CD4-positive, alpha-beta T cell treated with Interleukin-4 for 1 hour (primary cell): ENCODE measurements at places on chromosomes 12 and 14.

DNA sequence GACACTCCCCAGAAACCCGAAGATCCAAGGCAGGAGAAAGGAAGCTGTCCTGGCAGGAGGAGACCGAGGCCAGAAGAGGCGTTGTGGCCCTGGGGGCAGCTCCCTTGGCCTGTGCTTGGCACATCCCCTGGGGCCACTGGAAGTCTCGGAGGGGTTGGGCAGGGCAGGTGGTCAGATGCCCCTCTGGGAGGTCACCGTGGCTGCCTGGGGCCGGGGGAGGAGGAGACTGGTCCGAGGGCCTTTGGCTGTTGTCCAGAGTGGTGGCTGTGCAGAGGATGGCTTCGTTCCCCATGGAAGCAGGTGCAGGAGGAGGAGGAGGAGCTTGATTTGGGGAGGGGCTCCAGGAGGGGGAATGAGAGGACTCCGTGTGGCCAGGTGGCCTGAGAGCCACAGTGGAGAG lies 3.3 kb upstream of the NUDT14 start:
- no peak for DNase-seq

DNA sequence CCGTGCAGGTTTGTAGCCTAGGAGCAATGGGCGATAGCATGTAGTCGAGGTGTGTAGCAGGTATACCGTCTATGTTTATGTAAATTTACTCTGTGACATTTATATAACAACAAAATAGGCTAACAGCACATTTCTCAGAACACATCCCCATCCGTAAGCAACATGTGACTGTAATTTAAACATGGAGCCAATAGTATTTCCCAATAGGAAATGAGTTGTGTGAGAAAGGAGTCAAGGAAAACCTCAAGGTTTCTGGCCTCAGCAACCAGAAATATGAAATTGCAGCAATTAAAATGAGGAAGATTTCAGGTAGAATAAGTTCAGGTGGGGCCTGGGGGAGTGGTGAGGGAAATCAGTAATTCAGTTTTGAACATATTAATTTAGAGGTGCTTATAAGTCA lies 136.0 kb downstream of the MSRB3 start:
- DNase-seq = no peak

GRCh38 chr14:49056021-49056420 lies 530.2 kb downstream of the RPS29 start:
- DNase-seq = no peak

DNA sequence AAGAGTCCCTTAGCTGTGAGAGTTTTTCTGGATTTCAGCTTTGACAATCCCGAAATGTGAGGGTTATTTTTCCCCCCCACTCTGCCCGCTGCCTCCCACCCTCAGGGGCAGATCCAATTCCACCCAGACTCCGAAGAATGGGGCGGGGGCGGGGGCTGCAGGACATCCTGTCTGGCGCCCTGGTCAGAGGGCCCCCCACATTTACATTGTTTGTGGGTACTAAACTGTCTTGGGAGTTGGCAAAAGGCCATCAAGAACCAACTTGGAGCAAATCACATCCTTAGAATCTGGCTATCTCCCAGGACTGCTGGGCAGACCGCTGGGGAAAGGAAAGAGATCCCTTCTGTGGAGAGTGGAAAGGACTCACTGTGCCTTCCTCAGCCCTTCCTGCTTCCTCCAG lies 2.4 kb downstream of the EMP1 start:
- no peak for DNase-seq

DNA sequence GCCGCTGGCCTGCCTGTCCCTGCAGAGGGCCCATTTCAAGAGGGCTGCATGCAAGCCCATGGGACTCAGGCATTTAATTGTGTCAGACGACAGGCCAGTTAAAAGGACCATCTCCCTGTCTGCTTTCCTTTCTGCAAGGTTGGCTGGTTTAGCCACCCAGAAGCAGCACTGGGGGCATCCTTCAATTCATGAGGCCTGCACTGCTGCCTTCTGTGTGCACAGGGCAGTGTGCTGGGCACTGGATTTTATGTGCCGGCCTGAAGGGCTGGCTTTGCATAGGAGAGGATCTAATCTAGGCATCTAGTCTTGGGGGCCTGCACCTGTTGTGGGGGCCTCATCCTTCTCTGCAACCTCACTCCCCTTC lies 114.1 kb upstream of the FKBP4 start:
- DNase-seq = no peak

DNA sequence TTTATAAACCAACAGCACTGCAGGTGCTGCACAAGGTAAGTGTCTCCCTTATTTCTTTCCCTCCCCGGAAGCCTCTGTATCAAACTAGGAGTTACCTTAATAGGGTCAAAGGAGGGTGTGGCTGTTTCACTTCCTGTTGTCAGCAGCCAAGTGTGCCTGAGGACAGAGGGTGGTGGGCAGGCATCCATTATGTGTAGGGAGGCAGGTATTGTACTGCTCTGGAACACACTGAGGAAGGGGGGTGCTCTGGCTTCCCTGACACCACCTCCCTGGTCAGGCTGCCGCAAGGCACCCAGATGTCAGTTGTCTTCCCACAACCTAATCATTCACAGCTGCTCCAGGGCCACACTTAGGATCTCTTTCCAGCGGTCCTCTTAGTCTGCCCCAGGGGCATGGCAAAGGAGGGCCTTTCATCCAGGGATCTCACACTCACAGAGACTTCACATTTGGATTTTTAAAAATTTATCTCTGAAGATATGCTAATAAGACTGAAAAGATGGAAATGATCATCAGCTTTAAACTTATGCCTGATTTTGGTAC lies 132.0 kb upstream of the ARHGAP5 start:
- DNase-seq = peak; percentile 59

DNA sequence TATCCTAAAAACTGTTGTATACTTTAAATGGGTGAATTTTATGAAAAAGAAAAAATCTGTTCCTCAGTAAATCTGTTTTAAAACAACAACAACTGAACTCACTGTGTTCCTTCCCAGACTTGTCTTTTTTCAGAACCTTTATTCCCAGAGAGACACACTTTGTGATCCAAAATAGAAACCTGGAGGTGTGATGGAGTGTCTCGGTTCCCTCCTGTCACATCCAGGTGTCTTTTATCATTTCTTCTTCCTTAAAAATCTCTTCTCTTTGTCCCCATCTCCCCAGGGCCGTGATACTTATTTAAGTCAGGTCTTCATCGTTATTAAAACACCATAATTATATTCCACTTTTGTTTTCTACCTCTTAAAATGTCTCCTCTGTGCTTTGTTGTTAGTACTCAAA lies 76.2 kb upstream of the EVL start:
- no peak for DNase-seq

GRCh38 chr14:22588526-22589095 lies 413 bp downstream of the DAD1 start:
- DNase-seq = peak; percentile 69

DNA sequence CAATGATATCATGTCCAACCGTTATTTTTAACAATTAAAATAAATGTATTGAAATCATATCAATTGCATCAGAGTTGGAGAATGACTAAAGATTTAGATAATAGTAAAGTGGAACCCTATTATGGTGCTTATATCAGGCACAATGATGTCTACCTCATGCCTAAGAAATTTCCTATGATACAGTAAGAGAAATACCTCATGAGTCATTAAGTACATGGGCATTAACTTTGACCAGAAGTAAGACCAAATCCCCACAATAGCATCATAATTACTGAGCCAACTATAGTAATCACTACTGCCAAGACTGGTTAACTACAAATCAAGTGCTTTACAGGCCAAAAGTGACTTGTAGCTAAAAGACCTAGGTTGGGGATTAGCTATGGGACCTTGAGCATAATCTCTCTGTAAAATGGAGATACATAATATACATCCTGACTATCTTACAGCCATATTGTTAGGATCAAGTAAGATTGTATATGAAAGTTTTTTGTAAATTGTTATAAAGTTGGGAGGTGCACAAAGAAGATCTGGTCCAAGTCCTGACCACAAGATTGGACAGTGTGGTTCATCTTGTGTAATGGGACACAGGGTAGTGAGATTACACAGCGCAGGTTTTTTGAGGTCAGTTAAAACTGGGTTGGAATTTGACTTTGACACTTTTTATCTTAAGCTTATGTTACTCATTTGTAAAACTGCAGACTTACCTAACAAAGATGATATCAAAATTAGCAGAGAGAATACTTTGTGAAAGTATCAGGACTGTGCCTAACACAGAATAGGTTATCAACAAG lies 60.5 kb downstream of the ERGIC2 start:
- no peak for DNase-seq

DNA sequence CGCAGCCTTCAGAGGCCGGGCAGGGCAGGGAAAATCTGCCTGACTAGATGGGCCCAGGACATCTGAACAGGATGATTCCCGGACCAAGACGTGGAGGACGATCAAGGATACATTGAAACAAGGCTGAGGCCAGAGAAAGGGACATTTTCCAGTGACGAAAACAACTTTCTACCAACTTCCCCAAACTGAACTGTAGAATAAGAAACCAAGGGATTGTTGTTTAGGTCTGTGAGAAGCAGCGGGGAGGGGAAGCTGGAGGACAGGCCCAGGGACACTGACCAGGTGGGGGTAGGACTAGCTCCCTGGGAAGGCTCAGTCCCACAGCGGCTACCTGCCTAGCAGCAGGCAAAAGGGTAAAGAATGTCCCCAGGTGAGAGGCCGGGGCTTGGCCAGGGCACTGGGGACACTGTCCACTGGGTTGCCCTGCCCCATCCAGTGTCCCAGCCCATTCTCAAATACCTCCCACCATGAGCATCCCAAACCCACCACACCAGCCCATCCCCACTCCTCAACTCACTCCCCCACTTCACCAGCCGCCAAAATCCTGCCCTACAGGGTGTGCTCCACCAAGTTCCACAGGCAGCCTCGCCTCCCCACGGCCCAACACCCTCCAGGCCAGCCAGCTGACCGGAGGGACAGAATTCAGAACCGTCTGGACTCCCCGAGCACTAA lies 995 bp downstream of the TNFRSF1A start:
- DNase-seq = no peak

- no peak for DNase-seq
Observed at GRCh38 chr12:55653031-55653430, 16.3 kb downstream of the OR10P1 start.

DNA sequence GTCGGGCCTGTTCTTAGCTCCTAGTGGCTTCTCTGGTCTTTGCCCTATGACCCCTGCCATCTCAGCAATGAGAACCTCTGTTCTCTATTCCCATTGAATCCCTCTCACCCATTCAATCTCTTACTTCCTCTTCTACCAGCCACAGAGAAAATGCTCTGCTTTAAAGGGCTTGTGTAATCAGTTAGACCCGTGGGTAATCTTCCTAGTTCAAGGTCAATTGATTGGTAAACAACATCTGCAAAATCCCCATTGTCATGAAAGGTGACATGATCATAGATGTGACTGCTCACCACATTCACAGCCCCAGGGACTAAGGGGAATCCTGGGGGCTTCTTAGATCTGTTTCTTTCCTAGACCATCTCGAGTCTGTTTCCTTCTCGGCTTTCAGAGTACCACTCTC lies 7.2 kb upstream of the CCDC197 start:
- no peak for DNase-seq

GRCh38 chr12:56358836-56359532 lies 923 bp downstream of the STAT2 start:
- DNase-seq = no peak

DNA sequence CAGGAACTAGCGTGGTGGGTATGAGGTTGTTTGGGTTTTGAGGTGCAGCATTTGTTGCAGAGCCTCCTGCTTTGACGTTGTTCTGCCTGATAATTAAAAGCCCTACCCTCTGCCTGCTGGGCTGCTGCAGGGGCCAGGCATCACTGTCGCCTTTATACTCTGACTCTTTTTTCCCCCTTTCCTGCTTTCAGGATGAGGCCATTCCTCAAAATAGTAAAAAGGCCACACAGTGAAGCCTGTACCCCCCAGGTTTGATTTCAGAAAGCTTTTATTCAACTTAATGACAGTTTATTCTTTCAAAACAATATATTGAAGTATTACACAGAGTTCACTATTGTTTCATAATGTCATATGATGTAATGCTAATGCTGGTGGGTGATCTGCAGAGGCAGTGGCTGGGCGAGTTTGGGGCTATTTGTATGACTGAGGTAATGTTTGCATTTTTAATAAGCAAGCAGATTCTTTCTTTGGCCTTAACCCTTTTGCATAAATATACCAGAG lies 9.1 kb downstream of the BORCS5 start:
- no peak for DNase-seq

- DNase-seq = no peak
Observed at GRCh38 chr12:121975021-121975420, 46.7 kb upstream of the BCL7A start.

DNA sequence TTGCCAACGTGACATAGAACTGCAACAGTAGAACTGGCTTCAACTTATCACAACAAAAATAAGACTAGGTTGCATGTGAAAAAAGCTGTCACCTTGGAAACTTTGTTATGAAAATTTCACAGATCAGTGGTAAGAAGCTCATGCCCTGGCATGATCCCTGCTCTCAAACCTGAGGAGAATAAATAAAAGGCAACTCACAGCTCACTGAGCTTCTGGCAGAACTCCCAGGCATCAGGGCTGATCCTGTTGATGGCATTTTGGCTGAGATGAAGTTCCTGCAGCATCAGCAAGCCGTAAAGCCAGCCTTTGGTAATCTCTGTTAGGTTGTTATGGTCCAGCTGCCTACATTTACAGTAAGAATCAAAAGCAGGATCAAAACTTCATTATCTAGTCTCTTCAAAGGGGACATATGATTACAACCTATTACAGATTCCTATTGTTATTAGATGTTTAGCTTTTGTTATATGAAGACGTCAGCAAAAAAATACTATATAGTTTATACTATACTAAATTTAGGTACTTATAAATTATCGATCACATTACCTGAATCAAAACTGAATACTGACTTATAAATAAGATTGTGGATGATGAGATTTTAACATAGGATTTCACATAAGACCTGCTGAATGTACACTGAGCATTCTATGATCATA lies 32.0 kb downstream of the LRIG3 start:
- DNase-seq = no peak

DNA sequence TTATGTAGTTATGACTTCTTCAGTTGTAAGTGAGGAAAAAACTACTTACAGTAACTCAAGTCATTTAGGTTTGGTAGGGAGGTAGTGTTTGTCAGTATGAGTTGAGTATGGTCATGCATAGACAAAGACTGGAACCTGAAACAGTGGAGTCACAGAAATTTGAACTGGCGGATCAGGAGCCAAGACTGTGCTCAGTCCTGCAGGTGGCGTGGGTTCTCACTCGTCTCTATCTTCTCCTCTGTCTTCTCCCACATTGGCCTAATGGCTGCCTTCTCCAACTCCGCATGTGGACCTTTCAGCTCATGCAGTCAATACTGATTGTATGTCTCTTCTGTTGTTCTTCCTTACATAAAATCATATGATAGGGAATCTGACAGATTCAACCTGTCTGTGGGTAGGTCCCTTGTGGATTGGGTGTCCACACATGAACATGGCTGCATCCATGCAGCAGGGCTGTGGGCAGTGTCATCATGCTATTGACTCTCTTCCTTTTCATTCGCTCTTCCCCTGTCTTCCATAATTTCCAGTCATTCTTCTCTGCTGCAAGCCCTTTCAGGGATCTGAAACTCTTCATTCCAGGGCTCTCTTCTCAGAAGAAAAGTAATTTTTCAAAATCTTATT lies 78.8 kb upstream of the NEDD1 start:
- no peak for DNase-seq

DNA sequence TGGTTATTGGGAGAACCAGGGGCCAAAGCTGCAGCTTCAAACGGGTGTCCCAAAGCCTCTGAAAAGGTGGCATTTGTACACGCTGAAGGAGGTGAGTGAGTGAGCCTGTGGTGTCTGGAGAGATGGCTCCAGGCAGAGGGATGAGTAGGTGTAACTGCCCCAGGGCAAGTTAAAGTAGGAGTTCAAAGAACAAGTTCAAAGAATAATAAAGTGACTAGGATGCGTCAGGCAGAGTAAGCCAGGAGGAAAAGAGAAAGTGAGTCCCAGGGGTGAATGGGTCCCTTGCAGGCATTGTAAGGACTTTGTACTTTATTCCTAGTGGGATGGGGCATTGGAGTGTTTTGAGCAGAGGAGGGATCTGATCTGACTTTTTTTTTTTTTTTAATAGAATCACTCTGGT lies 201.4 kb upstream of the PWP1 start:
- no peak for DNase-seq
